DMS79 (cell line): ENCODE measurements at places on chromosomes 6 and 20.

- no peak for DNase-seq
Measured at GRCh38 chr20:61659994-61660346, 405.7 kb downstream of the TAF4 start.

GRCh38 chr20:61772828-61773631, 292.7 kb downstream of the TAF4 start:
- DNase-seq, result no peak

DNA sequence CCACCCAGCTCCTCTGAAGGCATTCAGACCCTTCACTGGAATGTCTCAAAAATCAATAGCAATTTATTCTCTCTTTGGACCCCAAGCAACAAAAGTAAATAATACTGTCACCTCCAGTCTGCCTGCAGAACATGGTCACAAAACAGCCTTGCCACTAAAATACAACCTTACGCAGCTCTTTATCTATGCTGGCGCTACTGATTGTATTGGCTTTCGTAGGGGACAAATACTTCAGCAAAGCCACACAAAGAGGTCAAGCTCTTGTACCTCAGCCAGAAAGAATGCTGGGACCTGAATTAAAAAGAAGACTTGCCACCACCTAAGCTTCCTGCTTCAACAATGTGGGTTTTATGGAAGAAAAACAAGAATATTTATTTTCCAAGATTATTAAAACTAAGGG, 57.2 kb downstream of the PRKN start:
- no peak for DNase-seq

DNA sequence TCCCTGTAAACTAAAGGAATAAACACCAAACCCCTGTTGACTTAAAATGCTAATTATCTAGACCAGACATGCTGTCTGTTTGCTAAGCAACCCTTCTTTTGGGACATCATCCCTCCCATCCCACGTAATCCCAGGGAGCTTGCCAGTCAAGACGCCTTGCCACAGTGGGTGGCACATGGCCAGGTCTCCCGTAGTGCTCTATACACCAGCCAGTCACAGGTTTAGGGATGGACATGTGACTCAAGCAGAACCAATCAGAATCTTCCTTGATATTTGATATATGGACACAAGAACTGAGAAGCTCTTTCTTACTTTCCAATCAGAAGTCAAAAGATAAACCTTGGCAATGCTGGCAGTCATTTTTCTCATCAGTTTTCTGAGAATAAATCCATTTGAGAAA, 60.0 kb downstream of the CNKSR3 start:
- DNase-seq, result no peak

- DNase-seq, result no peak
Measured at GRCh38 chr6:148608199-148608951, 138.5 kb upstream of the UST start.

- DNase-seq, result no peak
Measured at GRCh38 chr6:169495601-169496000, 206.2 kb downstream of the WDR27 start.

- DNase-seq, result no peak
Measured at GRCh38 chr6:29790626-29791025, 37.0 kb upstream of the HLA-G start.

DNA sequence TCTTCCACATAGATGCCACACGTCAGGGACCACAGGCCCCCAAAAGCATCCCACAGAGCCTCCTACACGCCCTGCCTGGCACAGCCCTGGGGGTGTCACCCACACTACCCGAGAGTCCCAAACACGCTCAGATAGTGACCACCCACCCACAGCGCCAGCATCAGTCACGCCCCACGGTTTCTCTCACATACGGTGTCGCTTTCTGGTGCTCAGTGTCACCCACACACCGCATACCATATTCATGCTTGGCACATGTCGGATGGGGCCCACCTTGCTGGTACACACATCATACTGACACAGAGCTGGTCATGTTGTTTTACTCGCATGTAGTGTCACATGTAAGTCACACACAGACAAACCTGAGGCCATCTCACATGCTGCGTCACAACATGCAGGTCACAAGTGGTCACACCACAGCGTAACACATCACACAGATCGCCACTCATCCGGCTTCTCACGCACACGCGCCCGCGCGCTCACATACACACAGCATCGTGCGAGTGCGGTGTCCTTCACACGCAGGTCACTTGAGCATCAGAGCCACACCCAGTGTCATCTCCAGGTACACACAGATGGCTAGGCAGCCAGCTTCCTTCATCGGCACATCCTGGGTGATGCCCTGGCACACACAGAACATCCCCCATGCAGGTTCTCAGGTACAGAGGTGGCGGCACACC, 3.4 kb downstream of the TEAD3 start:
- DNase-seq, result no peak

GRCh38 chr6:98957450-98957849, 9.7 kb upstream of the FBXL4 start:
- no peak for DNase-seq

DNA sequence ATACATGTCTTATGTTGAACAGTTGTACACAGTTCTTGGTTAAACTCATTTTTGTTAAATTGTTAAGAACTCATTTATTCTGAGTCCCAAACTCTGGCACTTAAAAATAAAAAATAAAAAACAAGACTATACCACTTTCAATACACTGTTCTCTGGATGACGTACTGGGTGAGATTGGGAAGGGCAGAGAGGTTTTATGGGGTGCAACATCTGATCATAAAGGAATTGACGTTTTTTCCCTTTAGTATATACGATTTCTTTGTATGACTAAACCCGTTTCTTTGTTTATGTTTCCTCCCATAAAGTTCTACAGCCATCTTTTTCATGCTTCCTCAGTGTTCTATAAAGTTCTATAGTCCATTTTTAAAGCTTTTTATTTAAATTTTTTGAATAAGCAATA, 69.1 kb downstream of the TRMT11 start:
- DNase-seq, result no peak

DNA sequence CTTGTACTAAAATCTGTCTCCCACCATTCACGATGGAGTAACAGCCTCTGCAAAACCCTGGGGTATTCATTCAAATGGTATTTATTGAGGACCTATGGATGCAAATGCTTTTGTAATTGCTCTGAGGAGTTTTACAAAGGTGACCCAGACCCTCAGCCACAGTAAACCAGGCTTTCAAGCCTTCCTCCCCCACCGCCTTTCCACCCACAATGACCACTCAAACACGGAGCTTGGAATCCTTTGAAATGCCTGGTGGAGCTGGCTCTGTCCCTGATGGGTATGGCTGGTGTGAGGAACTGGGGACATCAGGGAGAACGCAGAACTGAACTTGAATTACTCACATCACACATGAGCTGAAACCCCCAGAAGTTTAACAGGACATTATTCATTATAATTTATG, 246.4 kb downstream of the CDH26 start:
- no peak for DNase-seq

DNA sequence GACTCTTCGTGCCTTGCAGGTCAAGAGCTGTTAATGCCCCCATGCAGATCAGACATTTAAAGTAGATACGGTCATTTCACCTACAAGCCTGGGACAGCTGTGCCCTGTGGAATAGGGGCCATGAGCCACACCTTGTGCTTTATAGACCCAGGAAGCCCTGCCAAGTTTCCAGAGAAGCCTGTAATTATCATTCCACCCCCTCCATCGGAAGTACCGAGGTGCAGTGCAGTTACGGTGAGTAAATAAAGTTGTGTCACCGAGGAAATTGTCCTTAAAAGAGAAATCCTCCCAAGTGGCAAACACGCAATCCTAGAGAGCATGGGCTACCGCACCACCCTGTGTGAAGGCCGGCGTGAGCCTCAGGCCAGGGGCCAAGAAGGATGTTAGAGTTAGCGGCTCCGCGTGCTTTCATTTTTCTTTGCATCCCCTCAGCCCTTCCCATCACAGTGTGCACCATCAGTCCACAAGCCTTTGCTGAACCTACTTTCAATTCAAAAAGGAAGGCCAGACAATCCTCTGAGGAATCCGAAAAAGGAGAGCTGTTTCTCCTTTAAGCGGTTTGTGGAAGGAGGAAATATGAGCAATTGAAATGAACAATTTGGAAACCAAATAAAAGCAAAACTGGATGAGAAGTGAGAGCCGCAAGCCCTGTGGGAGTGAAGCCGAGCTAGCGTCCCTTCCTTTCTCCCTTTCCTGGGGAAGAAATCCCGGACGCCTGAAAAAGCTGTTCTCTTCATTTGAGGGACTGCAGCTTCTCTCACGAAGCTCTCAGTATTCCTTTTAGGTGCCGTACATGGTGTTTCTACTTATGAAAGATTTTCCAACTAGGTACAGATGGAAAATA, 183.3 kb upstream of the PDE10A start:
- DNase-seq, result no peak

DNA sequence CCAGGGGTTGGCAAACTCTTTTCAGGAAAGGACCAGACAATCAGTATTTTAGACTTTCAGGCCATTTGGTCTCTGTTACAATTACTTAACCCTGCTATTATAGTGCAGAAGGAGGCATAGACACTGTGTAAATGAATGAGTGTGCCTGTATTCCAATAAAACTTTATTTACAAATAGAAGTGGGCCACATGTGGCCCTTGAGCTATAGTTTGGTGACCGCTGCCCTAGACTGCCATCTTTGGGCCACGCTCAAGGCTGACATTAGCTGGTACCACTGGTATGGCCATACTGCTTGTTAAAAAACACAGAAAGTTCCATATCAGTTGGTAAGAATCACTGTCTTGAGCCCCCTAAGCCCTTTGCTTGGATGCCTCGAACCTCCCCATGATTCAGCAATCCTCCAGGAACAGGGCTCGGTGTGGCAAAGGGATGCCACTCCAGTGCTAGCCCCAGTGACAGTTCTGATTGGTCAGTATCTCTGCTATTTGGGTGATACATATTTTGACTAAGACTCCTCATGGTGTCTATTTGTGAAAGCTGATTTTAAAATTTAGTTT, 23.3 kb upstream of the SNRNP48 start:
- DNase-seq, result no peak
